ENCODE measurements at places on chromosomes 5 and 9. TPM values are rescaled to one million over a fixed set of nuclear protein-coding genes. Genes with fewer than 3 reads are reported as not detected.

DNA sequence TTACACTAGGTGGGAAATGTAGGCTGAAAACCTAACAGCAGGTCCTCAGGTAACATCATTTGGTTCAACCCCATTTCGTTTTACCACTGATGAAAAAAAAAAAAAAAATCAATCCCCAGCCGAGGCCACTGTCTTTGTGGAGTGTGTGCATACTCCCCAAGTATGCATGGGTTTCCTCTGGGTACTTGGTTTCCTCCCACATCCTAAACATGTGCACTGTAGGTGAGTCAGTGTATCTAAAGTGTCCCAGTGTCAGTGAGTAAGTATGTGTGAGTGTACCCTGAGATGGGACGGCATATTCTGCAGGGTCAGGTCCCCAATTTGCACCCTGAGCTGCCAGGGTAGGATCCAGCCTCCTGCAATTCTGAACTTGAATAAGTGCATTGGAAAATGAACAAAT is 966.5 kb upstream of the DMAC1 start:
- DNase-seq: no peak

Gene SGCD
- not detected for total RNA-seq

DNA sequence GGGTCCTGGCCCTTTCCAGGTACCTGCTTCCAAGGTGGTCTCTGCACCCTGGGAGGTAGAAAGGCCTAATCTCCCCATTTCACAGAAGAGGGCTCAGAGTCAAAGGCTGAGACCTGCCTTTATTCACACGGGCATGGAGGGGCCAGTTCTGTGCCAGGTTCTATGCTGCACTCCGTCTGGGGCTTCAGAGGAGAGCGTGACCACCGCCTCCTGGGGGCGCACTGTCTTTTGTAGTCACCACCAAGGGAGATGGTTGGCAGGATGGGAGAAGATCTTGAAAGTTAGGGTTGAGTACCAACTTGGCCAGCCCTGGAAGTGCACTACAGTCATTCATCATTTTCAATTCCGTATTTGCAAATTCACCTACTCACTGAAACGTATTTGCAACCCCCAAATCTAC is 23.7 kb upstream of the PRDM12 start:
- DNase-seq: no peak

DNA sequence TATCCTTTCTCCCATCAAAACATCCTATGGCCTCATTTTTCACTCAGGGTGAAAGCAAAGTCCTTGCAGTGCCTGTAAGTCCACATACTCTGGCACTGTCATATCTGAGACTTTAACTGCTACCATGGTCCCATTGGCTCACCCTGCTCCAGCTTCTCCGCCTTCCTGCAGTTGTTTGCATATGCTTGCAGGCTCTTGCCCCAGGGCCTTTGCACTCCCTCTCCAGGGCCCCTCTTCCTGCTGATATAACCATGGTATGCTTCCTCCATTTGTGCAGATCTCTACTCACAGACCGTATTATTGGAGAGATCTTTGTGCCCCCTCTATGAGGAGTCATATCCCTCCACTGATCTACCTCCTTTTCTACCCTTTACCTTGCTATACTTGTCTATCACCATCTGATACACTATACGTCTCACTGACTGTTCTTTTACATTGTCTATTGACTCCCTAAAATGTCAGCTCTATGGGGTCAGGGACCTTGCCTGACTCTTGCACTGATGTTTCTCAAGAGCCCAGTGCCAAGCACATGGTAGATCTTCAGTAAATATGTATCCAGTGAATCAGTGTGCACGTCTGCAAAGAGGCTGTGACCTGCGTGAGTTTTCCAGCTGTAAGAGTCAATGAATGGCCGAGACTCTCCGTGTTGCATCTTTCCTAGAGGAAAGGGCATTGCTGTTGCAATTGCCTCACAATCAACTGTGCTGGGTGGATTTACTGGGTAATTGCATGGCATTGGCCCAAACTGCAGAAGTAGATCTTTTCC is 81.7 kb upstream of the CPEB4 start:
- DNase-seq: no peak

DNA sequence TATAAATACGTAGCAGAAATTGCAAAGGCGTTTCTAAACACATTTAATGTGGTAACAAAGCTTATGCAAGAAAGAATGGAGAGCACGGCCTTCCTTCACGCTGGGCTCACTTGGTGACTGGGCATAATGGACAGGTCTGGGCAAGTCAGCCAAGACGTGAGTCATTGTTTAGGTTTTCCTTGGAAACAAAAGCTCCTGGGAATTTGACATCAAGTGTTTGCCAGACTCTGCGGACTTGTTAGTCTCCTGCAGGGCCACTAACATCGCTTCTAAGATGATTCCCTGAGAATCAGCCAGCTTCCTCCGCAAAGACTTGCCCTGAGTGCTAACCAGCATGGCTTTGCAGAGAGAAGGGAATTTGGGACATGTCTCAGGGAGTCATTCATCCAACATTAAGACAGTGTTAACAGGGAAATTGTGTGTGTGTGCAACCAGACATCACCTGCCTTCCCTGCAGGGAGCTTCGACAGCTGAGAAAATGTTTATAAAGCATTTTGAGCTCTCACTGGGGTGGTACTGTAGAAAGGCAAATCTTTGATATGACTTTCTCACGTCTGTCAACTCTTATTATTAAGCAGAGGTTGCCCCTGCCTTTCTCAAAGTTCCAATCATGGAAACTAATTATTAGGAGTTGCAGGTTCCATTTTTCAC is 182.5 kb downstream of the NTRK2 start:
- DNase-seq: no peak

GRCh38 chr5:56800186-56800585 is 15.2 kb upstream of the MAP3K1 start:
- DNase-seq: no peak

Gene HRH2
- 56.1 TPM for total RNA-seq

Gene DOCK8
- 80.8 TPM for total RNA-seq

DNA sequence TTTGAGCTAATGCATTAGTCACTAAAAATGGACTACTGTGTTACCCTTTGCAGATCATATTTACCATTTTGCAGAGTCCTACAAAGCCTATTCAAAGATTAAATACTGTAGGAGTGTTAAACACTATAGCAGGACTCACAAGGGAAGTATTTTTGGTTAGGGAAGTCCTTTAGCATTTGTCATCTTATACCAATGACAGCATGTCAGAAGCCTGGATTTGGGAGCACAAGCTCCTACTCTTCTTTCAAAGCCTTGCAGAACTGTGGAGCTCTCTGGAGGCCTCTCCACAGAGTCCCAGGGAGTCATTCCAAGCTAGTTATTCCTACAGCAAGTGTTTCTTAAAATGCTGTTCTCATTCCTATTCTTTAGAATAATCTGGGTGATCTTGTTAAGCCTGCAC is 288.8 kb downstream of the PIK3R1 start:
- DNase-seq: no peak

DNA sequence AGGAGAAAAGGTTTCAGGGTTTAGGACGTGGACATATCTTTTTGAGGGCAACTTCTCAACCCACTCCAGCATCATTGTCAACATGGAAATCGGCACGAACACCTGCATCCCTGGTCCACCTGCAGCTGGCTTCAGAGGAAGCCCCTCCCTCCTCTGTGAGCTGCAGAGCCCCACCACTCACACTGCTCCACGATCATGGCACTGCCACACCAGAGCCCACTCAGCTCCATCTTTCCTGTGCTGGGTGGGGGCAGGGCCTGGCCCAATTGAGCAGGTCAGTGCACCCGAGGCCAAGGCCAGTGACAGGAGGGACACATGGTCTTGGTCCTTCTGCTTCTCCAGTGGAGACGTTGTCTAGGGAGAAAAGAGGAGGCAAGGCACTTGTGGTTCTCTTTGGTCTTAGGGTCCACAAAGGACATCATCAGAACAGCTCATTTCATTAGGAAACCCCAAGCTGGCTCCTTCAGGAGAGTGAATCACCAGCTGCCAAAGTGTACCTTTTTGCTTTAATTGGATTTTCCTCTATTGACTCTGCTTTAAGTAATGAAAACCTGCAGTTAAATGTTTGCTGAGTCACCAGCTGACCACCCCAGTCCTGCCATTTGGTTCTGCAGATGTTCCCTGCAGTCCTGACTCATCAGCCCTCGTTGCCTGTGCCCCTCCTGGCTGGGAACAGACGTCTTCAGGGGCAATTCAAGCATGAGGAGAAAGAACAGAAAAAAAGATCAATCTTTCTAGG is 56.2 kb downstream of the UBE2QL1 start:
- DNase-seq: no peak
